ENCODE measurements at places on chromosomes 2 and 18. TPM values are rescaled to one million over a fixed set of nuclear protein-coding genes. Genes with fewer than 3 reads are reported as not detected.

MREG gene
- total RNA-seq: 3.9 TPM

ODC1 gene
- 70.1 TPM for total RNA-seq

FAM228A gene
- total RNA-seq: 3.9 TPM

MBOAT2 gene
- total RNA-seq: 23.7 TPM

REG3A gene
- total RNA-seq: not detected
